ENCODE measurements at places on chromosomes 16 and 17. TPM values are rescaled to one million over a fixed set of nuclear protein-coding genes. Genes with fewer than 3 reads are reported as not detected.

The RBBP6 gene
- 38.7 TPM for total RNA-seq

DNA sequence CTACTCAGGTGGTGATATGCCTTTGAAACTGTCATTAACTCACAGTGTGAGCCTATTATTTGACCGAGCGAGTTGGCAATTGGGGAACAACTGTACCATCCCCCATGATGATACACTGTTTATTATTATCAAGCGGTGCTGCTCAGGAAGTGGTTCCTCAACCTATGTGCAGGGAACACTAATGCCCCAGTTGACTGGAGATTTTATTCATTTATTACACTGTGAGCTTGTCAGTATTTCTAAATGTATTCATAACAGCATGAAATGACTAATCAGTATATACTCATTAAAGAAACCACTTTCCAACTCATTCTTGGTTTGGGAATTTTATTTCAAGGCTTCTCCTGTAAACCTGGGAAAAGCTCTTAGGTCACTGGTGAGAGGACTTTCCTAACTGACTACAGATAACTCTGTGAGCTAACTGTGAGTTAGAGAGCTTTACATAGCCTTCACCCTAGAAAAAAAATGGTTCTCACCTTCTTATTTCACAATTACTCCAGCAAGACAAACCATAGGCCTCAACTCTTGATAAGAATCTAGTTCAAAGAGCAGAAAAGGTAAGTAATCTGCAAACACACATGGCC is 42.4 kb downstream of the NXPH3 start:
- H3K27ac ChIP-seq = no peak overlapping the region
- H3K4me3 ChIP-seq = no peak overlapping the region
- no peaks in the 10 kb centered on the region for H3K27me3 ChIP-seq
- no peak for DNase-seq
- no peaks in the 10 kb centered on the region for H3K4me1 ChIP-seq

DNA sequence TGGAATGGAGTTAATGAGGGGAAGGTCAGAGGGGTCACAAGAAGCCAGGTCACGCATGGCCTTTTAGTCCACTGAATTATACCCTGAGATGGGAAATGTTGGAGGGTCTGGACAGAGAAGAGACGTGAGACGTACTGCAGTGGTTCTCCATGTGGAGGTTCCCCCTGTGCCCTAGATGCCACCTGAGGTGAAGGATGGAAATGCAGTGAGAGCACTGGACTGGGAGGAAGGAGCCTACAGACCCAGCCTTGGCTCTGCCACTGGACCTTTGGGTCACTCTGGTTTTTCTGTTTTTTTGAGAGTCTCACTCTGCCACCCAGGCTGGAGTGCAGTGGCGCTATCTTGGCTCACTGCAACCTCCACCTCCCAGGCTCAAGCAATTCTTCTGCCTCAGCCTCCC is 1.8 kb upstream of the PLSCR3 start:
- H3K4me1 ChIP-seq = peaks cover 6% of the 10 kb centered on the region
- no peak for DNase-seq
- H3K27ac ChIP-seq = no peak overlapping the region
- H3K27me3 ChIP-seq = no peaks in the 10 kb centered on the region
- H3K4me3 ChIP-seq = no peak overlapping the region

The PMM2 gene
- 18.5 TPM for total RNA-seq

- no peaks in the 10 kb centered on the region for H3K36me3 ChIP-seq
- no peak overlapping the region for H3K4me3 ChIP-seq
- no peaks in the 10 kb centered on the region for H3K27me3 ChIP-seq
- DNase-seq = no peak
- H3K27ac ChIP-seq = no peak overlapping the region
Measured at GRCh38 chr17:3546997-3547396, 10.6 kb downstream of the TRPV3 start.

- DNase-seq = no peak
- no peaks in the 10 kb centered on the region for H3K36me3 ChIP-seq
- H3K27ac ChIP-seq = no peak overlapping the region
- H3K4me3 ChIP-seq = peak overlapping the region; percentile 94
- no peaks in the 10 kb centered on the region for H3K27me3 ChIP-seq
- H3K4me1 ChIP-seq = peaks cover 48% of the 10 kb centered on the region
Measured at GRCh38 chr17:21212826-21213637, 929 bp downstream of the TMEM11 start.

DNA sequence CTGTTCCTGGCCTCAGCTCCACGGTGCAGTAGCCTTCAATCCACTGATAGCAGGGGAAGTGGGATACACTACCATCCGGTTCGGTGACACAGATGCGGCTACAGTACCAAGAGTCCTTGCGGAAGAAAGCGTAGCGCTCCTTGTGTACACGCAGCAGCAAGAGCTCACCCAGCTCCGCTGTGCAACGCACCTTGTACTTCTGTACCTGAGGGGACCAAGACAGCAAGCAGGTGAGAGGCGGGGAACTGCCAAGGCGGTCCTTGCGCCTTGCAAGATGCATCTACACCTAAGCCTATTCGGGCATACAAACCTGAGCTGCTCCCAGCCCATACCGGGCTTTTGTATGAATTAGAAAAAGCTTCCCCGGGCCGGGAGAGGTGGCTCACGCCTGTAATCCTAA is 1.5 kb downstream of the ALOXE3 start:
- no peak overlapping the region for H3K27ac ChIP-seq
- no peak for DNase-seq
- H3K4me3 ChIP-seq = no peak overlapping the region
- peaks cover 36% of the 10 kb centered on the region for H3K27me3 ChIP-seq
- no peaks in the 10 kb centered on the region for H3K36me3 ChIP-seq

DNA sequence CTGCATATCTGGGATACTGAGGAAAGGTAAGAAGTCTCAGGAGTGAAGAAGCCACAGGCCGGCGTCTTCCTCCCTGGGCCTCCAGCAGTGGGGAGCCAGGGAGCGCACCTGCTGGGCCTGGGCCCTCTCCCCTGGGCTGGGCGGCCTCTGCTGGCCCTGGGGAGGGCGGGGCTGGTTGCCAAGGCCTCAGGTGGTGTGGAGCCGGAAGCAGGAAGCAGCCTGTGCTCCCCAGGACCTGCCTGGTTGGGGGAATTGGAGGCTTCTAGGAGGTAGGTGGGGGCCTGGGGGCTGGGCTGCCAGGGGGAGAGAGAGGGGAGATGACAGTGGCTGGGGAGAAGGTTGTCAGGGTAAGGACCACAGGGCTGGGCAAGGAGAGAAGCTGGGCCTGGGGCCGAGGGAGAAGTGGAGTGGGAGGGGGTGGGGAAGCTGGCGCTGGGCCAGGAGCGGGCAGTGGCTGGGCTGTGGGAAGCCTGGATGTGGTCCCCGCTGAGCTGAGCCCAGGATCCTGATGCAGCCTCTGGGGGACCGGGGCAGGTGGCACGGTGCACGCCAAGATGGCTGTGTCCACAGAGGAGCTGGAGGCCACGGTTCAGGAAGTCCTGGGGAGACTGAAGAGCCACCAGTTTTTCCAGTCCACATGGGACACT is at the start of gene SMIM22:
Gene SMIM22, plus strand, starts transcription at position 189 of the 647 bp plus-strand sequence. Its CDS starts 366 bp downstream, at position 555.
- no peaks in the 10 kb centered on the region for H3K27me3 ChIP-seq
- DNase-seq = no peak
- H3K4me3 ChIP-seq = no peak within 1 kb of the TSS
- no peaks in the 10 kb centered on the region for H3K36me3 ChIP-seq

GRCh38 chr17:22217135-22217534 is 524.8 kb downstream of the KCNJ18 start:
- H3K4me1 ChIP-seq = no peaks in the 10 kb centered on the region
- no peak overlapping the region for H3K4me3 ChIP-seq
- H3K36me3 ChIP-seq = no peaks in the 10 kb centered on the region
- no peak for DNase-seq
- H3K27ac ChIP-seq = no peak overlapping the region

The NXN gene
- 17.8 TPM for total RNA-seq

Data from adrenal gland (tissue), 19 donors.